Activated CD4-positive, alpha-beta T cell treated with anti-CD3 and anti-CD28 coated beads, Interleukin-2, amount 10 ng/mL, durations not matched to agents 24 days and 14 days (primary cell): ENCODE measurements at places on chromosomes 4 and X.

- no peak for DNase-seq
Observed at GRCh38 chr4:53780736-53781400, 189.6 kb upstream of the LNX1 start.

- DNase-seq: no peak
Observed at GRCh38 chrX:13829983-13830382, 13.1 kb upstream of the GPM6B start.

GRCh38 chr4:102454268-102454667 is 46.9 kb upstream of the NFKB1 start:
- DNase-seq: no peak

DNA sequence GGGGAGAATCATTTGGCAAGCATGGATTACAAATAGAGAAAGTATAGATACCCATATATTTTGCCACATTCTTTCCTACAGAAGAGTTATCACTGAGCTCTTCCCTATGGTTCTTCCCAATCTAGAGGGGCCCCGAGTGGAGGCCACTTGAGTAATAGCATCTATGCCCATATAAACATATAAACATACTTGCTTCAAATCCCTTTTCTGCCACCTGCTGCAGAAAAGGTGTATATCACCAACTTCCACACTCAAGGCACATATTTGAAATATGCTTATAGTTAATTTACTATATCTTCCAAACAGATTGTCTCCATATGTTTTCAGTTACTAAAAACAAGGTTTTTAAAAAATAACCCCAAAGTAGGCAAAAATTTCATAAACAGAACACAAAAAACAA is 642.8 kb upstream of the DIPK2B start:
- DNase-seq: peak; percentile 62

DNA sequence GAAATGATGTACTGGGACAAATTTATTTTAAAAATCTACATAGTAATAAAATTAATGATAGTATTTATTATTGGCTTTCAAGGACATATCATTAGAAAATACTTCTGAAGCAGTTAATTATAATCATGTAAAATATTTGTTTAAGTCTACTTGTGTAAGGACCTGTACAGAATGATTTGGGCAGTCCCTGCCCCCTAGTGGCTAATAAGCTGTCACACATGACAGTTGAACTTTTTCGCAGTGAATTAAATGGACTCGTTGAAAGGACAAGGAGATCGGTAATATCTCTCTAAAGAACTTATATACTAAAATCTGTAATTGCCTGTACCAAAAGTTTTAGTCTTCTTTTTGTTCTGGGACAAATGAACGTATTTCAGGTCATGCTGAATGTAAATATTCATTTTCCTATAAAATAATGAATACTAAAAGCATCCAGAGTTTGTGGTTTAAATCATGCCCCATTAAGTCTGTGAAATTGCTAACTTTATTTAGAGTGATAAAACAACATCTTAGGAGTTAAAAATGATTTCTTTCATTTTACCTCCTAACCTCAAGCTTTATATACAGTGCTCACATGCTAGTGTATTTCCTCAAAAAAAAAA is 13.6 kb downstream of the EXOC1 start:
- peak; percentile 69 for DNase-seq

DNA sequence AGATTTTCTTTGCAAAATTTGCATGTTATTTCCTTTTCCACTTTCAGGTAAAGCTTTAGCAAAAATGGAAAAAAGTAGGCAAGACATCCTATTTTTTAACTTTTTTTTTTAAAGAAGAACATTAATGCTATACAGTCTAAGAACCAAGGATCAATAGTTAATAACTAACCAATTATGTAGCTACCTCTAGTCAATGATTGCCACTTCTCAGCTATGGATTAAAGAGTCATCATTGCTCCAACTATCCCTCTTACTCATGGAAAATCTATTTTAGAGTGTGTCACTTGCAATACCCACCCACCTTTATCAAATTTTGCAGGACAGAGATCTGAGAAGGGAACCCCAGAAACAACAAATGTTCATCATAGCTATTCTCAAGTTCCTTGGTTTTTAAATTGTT is 223.1 kb downstream of the ANK2 start:
- DNase-seq: no peak

- DNase-seq: no peak
Observed at GRCh38 chr4:59223292-59223941, 1976.7 kb upstream of the ADGRL3 start.

- peak; percentile 63 for DNase-seq
Observed at GRCh38 chr4:113146876-113147358, 97.5 kb downstream of the ANK2 start.

DNA sequence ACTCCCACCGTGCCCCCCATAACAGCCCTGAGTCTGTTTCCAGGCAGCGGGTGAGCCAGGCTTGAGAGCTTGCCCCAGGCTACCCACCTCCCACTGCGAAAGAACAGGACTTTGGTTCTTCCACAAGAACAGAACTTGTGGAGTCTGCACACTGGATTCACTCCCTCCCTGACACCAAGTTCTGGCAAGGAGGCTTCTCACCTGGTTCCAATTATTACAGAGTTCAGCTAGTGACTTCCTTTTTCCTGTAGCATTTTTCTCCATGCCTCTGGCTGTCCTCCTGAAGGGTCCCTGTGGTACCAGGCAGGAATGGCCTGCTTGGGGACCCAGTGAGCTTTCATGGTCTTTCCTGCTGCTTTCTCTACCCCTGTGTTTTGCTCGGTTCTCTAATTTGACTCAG is 208.6 kb upstream of the SFRP2 start:
- no peak for DNase-seq
